ENCODE measurements at places on chromosomes 6 and 20.

DNA sequence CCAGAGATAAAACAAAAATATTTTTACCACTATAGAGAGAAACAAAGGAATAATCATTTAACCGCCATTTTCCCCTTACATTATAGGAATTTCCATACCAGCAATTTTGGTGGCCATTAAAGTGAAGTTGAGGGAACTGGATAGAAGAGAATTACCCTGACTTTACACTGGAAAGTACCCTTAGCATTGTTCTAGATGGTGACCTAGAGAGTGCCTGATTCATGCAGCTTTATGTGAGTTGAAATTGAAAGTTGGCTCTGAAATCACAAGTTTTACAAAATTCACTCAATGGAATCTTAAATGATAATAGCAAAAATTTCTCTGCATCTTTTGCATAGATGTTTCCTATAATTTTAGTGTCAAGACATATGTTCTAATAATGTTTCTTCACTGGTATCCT lies 55.7 kb upstream of the PREP start:
- DNase-seq, result no peak

GRCh38 chr6:158591134-158591809 lies 31.4 kb downstream of the TMEM181 start:
- no peak for DNase-seq

GRCh38 chr20:14245368-14245970 lies 91.9 kb downstream of the FLRT3 start:
- DNase-seq, result no peak

- DNase-seq, result no peak
Observed at GRCh38 chr6:14641423-14642135, 524.0 kb downstream of the CD83 start.

DNA sequence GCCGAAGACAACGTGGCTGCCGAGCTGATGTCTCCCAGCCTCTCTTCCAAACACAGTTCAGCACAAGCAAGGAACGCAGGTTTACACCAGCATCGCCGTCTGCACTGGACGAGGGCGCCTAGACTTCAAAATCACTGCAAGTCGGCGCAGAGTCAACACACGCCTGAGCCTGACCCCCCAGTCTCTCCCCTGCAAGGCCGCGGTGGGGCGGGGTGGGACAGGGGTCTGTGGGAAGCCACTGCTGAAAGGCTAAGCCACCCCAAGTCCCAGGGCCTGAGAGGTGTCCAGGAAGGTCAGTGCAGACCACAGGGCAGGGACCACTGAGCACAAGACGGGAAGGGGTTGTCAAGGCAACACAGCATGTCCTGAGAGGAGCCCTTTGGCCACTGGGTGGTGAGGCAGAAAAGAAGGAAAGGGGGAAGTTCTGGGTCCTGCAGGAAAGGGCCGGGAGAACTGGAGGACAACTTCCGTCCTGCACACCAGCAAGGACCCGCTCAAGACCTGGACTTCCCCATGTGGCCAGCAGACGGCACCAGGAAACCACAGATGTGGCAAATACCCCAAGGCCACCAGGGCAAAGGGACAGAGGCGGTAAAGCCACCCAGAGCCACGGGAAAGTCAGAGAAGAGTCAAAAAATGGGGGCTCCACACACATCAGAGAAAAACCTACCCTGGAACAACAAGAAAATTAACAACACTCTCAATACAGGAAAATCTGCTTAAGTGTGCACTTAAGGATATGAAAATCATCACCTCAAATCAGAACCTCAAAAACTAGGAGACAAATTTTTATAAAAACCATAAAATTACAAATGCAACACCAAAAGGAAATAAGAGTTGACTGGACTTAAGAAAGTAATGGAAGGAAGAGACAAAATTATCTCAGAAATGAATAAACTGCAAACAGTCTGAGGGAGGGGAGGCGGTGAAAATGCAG lies 84.8 kb downstream of the TAF4 start:
- DNase-seq, result no peak

GRCh38 chr6:153787341-153787606 lies 251.8 kb upstream of the OPRM1 start:
- DNase-seq, result no peak

GRCh38 chr6:158383542-158383941 lies 71.3 kb downstream of the TULP4 start:
- DNase-seq, result no peak

DNA sequence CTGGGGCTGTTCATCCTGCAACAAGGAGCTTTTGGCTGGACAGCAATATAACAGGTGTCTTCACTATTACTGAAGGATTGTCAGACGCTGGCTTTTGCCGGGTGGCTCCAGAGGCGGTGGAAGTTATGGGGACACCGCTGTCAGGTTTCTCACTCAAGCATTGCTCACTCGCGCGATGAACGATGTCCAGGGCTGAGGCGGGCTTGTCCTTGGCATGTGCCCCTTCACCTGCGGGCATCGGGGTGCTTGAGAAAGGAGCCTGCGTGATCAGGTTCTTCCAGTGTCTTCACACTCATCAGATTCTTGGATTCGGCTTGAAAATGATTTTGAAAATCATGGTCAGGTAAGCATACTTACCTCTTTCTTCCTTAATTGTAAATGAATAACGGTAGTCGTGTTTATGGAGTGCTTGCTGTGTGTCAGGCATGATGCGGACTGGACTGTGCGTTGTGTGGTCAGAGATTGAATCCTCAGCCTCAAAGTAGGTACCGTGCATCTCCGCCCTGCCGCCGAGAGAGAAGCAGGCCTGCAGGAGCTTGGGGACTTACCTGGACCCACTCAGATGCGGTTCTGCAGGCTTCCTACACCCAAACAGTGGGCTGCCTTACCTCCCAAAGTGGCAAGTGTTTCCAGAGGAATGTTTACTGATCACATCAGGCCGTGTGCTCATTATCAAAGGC lies 18.3 kb upstream of the PYGB start:
- DNase-seq, result no peak

DNA sequence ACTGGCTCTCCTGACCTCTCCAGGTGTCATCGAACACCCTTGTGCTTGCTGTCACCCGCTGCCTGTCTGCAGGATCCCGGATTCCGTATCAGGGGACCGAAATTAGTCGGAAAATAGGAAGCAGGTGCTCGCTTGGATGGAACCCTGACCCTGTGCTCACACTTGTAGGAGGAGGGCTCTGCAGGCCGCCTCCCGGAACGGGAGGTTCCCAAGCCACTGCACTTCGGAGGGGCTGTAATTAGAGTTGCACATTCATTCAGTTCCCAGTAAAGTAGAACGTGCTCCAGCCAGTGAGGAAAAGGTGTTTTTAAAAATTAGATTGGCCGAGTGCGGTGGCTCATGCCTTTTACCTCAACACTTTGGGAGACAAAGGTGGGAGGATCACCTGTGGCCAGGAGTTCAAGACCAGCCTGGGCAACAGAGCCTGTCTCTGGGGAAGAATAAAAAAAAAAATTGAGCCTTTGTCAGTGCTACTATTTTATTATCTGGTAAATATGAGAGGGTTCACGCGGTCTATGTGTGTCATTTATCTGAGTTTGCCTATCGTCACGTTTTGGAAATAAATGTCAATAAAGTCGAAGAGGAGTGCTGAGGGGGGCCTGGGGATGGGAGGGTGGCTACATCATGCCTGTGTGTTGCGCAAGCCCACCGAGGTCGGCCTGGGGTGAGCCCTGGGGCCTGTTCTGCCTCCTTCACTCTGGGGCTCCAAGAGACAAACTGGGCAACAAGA lies 1.5 kb upstream of the GMEB2 start:
- DNase-seq, result no peak

- no peak for DNase-seq
Observed at GRCh38 chr6:137282254-137282653, 63.1 kb upstream of the IFNGR1 start.

DNA sequence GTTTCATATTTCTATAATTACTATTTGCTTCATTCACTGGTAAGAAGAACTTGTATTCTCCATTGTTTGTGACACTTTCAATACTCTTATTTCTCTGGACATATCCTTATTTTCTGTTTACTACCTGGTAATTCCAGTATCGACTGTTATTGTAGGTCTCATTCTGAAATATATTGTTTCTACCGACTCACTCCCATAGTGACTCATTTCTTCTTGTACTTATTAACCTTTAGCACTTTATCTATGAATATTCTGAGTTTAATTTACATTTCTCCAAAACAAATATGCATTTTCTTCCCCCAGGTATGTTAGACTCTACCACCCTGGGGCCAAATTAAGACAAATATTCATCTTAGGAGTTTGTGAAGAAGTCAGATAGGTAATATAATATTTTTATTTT lies 164.5 kb upstream of the BTBD3 start:
- no peak for DNase-seq

GRCh38 chr6:150568560-150568959 lies 31.1 kb upstream of the PLEKHG1 start:
- DNase-seq, result no peak
